ENCODE measurements at places on chromosomes 1 and 21. TPM values are rescaled to one million over a fixed set of nuclear protein-coding genes. Genes with fewer than 3 reads are reported as not detected.
A peak's percentile ranks its signal among the peaks of the same experiment; 100 is the strongest.

- DNase-seq = no peak
These were observed 67.3 kb downstream of the ELAVL4 start for GRCh38 chr1:50175719-50176639.

- peak; percentile 59 for DNase-seq
These were observed 23.6 kb upstream of the NEK2 start for GRCh38 chr1:211699059-211699458.

CLCA1 gene
- not detected for total RNA-seq

DNA sequence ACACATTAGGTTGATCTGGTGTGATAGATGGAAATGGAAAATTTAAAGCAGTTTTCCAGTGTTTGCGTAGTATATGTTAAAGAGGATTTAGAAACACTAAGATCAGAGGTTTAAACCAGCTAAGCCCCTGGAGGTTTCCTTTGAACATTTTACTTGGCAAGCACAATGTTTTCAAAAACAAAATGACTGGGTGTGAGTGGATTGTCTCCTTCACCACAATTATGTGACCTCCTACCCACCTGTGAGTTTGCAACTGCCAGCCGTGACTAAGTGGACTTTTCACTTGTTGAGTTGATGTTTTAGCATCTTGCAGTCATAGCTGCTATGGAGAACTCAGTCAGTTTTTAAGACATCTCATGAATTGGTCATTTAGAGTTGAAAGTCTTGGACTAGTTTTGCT lies 4.7 kb downstream of the CCDC190 start:
- no peak for DNase-seq

NMNAT2 gene
- 11.5 TPM for total RNA-seq

DNA sequence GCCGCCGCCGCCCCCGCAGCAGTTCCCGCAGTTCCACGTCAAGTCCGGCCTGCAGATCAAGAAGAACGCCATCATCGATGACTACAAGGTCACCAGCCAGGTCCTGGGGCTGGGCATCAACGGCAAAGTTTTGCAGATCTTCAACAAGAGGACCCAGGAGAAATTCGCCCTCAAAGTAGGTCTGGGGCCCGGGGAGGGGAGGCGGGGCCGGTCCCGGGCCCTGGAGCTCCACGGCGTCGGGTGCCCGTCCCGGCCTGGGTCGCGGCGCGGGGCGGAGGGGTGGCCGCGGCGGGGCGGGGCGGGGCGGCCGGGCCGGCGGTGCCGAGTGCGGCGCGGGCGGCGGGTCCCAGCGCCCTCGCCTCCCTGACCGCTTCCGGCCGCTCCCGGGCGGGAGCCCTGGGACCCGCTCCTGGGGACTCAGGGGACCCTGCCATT lies 646 bp downstream of the MAPKAPK2 start:
- no peak for DNase-seq

DNA sequence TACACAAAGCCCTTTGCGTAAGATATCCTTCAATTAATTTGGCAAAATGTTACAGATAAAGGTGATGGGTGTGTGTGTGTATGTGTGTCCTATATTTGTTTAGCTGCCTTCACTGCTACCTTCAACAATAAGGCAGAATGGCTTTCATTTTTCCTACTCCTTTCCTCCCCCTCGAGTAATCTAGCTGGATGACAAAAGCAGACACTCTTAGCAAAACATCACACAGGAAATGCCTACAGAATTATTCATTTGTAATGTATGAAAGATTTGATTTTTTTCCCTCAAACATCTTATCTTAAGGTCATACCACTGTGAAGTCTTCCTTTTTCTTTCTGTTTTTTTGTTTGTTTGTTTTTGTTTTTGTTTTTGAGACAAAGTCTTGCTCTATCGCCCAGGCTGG lies 10.6 kb downstream of the PTPN22 start:
- DNase-seq = no peak

Data from H9 (cell line).